ENCODE measurements at places on chromosomes 13 and 19.
A peak's percentile ranks its signal among the peaks of the same experiment; 100 is the strongest.

DNA sequence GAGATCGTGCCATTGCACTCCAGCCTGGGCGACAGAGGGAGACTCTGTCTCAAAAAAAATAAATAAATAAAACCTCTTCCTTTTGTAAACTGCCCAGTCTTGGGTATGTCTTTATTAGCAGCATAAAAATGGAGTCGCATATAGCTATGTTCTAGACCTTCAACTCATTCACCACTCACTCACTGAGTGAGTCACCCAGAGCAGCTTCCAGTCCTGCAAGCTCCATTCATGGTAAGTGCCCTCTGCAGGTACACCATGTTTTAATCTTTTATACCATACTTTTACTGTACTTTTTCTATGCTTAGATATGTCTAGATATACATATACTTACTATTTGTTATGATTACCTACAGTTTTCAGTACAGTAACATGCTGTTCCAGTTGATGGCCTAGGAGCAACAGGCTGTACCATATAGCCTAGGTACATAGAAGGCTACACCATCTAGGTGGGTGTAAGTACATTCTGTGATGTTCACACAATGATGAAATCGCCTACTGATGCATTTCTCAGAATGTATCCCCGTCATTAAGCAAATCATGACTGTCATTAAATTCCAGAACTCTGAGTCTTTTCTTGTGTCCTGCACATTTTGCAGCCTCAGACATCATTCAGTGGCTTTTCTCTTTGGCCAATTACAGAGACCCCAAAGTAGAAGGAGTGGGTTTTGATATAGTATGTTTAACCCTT lies 13.7 kb upstream of the FARP1 start:
- DNase-seq = peak; percentile 26

GRCh38 chr19:3981373-3981735 lies 3.9 kb downstream of the EEF2 start:
- no peak for DNase-seq

- no peak for DNase-seq
Measured at GRCh38 chr13:35706281-35706680, 229.8 kb upstream of the MAB21L1 start.

- no peak for DNase-seq
Measured at GRCh38 chr13:51912091-51912490, 50.3 kb downstream of the CCDC70 start.

GRCh38 chr13:75785130-75785529 lies 149.0 kb downstream of the LMO7 start:
- DNase-seq = peak; percentile 55

GRCh38 chr19:52896431-52897137 lies 851 bp downstream of the ZNF320 start:
- peak; percentile 37 for DNase-seq

DNA sequence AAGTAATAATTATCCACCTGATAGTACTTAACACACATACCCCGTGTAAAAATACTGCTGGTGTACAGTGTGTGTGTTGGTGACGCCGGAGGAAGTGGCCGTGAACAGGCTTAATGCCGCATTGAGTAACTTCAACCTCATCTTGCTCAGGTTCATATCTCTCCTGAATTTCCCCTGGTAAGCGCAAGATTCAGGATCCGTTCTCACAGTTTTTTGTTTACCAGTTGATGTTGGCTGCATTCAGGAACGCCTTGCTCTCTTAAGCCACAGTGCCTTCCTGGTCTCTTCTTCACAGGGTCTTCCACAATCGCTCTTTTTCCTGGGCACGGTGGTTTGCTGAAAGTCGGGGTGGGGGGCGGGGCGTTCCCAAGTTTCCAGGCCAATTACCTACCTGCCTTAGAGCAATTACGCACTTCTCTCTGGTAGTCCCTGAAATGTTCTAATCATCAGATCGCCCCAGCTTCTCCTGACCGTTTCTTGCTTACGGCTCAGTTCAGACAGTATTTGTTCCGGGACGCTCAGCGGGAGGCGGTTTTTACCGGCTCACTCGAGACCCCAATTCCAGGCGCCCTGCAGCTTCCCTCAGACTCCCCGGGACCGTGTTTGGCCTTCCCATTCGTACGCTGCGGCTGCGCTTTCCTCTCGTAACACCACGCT lies 706 bp upstream of the DNAJC3 start:
- DNase-seq = peak; percentile 60

DNA sequence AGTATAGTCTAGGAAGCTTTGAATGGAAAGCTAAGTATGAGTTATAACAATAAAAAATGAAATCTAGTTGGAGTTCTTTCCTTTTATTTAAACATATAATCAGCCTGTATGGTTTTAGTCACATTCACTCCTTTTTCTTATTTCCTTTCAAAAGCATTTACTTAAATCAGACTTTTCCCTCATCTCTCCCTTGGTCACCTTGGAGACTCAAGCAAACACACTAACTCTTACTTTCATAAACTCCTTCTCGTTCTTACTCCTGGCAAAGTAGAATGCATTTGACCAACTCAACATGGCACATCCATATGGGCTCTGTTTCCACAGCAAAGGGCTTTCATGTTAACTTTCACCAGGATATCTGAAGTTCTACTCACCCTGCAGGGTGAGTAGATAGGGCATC lies 400.0 kb downstream of the LMO7 start:
- no peak for DNase-seq

DNA sequence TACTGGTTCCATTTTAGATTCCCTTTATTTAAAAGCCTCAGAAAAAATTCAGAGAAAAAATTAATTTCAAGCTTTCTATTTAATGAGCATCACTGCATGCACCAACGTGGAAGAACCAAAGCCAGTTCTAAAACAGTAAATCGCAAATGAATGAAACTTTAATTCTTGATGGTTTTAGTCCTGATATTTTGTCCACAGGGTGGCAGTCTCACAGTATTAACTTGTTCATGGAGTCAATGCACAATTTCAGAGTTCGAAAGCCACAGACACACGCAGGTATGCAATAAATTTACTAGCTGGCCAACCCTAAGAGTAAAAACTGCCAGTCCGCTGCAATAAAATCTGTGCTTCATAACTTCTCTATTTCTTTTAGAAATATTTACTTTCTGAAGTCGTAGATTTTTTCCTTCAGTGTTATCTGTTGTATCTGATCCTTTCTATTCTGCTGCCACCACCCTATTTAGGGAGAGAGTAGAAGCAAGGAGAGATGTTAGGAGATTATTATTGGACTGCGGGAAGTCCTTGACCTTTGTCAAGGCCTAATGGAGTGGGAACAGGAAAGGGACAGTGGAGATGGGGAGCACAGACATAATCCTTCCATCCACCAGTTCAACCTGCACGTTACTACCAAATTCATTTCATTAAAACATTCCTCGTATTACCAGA lies 7.0 kb upstream of the WBP4 start:
- DNase-seq = peak; percentile 73

GRCh38 chr13:24233351-24233901 lies 72.9 kb downstream of the SPATA13 start:
- DNase-seq = peak; percentile 61

- peak; percentile 52 for DNase-seq
Measured at GRCh38 chr13:84651288-84651687, 769.0 kb upstream of the SLITRK1 start.

Data from adipocyte (in vitro differentiated cells).